Glomerular endothelial cell (primary cell): ENCODE measurements at places on chromosomes 6 and 20.

DNA sequence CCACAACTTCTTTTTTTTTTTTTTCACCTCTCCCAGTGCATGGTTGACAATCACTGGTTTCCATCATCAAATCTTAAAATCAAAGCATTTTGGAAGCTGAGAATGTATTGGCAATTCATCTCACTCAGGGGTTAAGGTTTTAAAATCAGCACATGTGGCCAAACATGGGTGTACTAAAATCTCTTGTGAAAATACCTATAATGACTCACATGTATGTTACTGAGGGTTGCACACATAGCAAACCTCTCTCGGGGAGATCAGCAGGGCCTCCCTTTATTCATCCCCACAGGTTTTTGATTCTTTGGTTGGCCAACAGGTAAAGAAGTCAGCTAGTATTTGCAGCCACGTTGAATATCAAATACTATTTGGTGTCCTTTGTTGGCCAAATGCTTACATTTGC lies 44.3 kb upstream of the OCSTAMP start:
- DNase-seq = no peak

- DNase-seq = no peak
These were observed at the start of gene MAP7 for GRCh38 chr6:136550330-136551071. Gene MAP7, minus strand, starts transcription at chr6:136550422. Its CDS starts 14 bp downstream, at chr6:136550408.

DNA sequence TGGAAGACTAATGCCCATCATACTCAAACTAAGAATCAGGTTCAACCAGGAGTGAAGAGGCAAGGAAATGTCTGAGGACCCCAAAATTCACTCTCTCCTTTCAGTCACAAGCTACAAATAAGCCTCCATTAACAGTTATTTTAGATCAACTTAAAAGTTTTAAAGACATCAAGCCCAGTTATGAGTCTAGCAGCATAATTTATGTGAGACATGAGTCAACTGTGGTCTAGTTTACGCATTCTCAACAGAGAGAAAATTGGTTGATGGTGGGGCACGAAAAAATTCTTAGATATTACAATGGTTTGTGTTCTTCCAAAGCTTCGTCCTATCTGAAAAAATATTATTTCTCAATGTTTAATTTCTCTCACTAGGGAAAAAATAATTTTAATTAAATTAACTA lies 204.9 kb upstream of the NT5E start:
- DNase-seq = no peak

DNA sequence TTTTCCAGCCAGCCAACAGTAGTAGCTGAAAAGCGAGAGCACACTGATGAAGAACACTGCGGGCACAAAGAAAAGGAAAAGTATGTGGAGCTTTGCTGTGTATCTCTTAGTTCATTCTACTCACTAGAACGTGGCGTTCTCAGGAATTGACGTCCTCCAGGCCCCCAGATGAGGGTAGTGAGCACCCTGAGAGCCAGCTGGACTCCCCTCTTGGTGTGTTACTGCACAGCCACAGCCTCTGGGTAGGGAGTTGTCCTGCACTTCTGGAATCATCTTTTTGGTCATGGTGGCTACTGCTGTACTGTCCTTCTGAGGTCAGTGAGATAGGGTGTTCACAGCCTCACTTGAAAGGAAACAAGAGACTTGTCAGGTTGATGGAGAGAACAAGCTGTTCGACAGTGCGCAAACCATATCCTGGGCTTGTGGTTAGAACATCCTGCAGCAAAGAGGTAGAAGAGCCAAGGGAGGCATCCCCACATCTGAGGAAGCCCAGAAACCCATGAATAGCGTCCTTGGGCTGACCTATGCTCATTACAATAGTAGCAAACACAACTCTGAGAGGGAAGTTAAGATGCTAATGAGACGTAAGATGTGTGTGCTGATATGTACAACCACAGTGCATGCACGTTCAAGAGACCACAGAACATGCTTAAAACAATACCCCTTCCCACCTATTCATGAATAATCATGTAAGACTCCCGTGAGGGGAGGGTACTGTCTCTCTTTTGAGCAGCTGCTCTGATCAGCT lies 14.6 kb upstream of the HLA-F start:
- DNase-seq = no peak

- DNase-seq = no peak
These were observed 49.1 kb downstream of the TTI1 start for GRCh38 chr20:37984018-37984785.

DNA sequence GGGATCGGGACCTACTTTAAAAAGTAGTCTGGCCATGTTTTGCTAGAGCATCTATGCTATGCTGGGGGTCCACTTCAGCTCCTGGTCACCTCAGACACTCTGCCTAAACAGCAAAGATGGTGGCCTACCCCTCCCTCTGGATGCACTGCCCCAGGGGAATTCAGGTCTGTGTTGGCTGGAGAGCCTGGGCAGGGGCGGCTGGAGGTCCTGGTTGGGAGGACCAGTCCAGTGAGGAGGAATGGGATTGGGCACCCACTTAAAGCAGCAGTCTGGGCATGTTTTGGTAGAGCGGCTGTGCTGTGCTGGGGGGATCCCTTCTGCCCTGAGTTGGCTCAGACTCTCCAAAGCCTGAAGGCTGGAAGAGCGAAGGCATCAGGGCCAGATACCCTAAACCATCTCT lies 23.2 kb upstream of the TCF21 start:
- DNase-seq = no peak

DNA sequence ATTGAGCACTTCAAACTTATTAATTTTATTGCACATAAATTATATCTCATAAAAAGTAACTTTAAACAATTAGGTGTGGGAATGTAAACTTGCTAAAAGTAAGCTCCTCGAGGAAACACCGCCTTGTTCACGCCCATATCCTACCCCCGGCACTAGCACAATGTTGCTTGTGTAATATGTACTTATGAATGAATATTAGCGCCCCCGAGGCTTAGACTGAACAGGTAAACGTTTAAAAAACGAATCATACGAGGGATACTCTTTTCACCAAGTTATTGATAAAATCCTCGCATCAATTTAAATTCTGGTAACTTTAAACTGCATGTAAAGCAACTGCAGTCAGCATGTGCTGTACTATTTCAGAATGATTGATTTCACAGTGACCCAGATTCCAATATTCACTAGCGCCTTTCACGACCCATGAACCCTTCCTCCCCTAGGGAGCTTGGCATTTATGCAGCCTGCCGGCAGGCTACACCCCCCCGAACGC lies 637 bp downstream of the TFB1M start:
- no peak for DNase-seq

DNA sequence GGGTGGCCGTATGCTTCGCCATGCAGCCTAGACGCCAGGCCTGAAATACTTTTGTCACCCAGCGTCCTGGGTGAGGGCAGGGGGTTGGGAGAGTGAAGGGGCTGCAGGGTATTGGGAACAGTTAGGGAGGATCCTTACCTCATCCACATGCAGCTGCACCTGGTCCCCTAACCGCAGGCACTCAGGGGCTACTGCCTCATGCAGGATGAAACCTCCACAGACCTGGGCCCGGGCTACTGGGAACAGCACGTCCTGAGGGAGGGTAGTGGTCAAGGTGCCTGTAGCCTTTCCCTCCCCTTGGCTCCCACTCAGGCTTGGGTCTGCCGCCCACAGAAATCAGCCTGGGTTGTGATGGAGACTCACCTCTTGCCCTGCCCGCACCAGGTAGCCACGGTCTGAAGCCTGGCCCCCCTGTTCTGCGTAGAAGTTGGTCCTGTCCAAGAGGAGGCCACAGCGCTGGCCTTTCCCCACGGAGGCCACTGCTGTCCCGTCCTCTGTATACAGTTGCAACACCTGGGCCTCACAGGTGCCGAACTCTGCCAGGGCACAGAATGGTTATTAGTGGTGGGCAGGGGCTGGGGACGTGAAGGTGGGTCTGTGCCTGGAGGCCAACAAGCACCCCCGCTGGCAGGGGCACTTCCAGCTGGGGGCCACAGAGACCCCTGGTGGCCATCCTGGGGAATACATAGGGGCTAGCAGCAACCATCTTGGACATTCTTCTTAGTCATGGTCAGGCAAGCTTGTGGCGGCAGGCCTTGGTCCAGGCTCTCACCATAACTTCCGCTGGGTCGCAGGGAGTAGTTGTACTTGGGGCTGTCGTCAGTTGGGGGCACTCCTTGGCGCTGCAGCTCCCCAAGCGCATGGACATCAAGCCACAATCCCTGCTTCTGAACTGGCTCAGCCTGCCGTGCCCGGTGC lies 8.6 kb downstream of the AARS2 start:
- no peak for DNase-seq

GRCh38 chr6:139423037-139423703 lies 48.7 kb upstream of the CITED2 start:
- DNase-seq = no peak

DNA sequence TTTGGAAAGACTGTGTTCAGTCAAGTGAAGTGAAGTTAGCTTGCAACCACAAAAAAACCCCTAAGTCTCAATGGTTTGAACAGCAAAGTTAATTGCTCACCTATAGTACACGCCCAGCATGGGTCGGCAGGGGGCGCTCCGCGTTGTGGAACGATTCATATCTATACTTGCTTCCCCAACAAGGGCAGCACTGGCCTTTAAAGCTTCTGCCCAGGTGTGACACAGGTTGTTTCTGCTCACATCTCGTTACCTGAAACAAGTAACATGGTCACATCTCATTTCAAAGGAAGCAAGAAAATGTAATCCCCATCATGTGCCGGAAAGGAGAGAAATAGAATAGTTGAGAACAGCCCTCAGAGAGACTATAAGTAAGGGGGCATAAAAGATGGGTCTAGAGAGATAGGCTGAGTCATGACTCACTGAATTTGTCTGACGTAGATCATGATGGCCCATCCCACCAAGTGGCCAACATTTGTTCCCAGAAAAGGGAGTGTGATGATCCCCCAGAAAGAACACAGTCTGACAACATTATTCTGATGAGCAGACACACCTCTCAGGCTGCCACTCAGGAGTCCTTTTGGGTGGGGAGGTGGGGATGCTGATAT lies 29.0 kb downstream of the HNF4A start:
- no peak for DNase-seq

- DNase-seq = no peak
These were observed 55.7 kb upstream of the BHLHE23 start for GRCh38 chr20:63062188-63063140.

DNA sequence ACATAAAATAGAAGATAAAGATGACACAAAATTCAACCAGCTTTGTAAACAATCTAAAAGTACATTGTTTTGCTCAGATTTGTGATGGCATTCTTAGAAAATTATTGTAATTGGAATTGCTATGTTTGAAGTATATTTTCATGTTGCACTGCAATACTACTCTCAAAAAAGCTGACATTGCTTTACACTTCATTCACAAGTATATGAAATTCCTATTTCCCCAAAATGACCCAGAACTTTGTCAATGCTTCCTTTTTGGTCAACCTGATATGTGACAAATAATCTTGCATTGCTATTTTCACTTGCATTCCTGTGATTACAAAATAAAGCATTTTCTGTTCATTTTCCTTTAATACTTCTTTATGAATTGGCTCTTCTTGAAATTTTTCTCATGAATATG lies 104.1 kb upstream of the BMP5 start:
- no peak for DNase-seq
